ENCODE measurements at places on chromosomes 2 and 18. TPM values are rescaled to one million over a fixed set of nuclear protein-coding genes. Genes with fewer than 3 reads are reported as not detected.

Gene CCDC74B
- 0.61 TPM for total RNA-seq

Gene DSG4
- total RNA-seq = not detected

DNA sequence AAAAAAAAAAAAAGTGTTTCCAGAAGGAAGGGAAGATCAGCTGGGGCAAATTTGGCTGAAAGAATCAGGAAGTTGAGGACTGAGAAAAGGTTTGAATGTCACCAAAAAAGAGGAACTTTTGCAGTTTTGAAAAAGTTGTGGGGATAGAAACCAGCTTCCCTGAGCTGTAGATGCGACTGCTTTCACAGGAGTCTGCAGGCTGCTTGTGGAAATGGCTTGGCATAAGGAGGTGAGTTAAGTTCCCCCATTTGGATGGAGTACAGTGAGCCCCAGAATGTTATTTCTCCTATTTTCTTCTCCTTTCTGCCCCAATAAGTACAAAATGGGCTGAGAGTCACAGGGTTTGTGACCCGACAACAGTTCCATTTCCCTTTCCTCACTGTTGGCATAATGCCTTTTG lies 16.5 kb upstream of the ME2 start:
- no peak for DNase-seq

DNA sequence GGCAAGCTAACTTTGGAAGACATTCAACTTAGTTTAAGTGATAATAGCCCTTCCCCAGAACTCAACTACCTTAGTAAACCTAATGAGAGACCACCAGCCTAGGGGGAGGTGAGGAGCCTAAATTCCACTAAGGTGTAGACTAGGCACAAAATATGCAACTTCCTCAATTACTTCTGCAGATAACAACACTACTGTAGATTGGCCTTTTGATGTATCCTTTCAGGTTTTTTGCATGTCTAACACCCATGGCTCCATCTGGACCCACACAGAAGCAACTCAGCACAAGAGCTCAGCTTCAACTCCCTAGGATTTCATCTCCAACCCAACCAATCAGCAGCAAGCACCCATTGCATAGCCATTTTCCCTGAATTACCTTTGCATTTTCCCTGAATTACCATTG lies 353.3 kb downstream of the AKAIN1 start:
- no peak for DNase-seq

DNA sequence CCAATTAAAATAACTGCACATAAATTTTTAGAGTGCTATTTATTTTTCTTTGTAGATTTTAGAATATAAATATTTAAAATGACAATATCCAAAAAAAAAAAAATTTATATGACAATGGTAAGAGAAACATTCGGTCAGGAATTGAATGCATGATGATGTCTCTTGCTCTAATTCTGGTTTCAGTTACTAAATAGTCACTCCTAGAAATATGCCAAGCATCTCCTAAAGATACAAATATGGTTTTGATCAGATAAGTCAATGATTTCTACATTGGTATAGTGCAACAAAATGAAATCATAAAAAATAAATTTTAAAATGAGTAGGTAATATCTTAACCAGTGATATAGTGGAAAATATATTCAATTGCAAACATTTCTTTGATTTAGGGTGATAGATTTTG lies 95.9 kb upstream of the ACKR3 start:
- no peak for DNase-seq

DNA sequence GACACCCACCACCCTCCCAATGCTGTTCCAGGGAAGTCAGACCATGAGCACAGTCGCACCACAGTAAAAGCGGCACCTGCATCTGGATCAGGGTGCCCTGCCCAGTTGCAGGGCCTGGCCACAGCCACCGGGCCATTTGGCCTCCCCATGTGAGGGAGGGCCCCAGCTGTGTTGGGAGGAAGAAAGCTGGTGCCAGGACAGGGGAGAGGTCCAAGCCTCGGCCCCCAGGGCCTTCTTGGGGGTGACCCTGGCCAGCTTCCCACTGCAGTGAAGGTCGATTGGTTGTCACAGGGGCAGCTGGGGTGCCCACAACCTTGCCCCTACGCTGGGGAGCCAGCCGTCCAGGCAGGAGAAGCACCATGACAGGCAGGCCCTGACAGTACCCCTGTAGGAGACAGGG lies 183.2 kb upstream of the RAB6C start:
- no peak for DNase-seq

DNA sequence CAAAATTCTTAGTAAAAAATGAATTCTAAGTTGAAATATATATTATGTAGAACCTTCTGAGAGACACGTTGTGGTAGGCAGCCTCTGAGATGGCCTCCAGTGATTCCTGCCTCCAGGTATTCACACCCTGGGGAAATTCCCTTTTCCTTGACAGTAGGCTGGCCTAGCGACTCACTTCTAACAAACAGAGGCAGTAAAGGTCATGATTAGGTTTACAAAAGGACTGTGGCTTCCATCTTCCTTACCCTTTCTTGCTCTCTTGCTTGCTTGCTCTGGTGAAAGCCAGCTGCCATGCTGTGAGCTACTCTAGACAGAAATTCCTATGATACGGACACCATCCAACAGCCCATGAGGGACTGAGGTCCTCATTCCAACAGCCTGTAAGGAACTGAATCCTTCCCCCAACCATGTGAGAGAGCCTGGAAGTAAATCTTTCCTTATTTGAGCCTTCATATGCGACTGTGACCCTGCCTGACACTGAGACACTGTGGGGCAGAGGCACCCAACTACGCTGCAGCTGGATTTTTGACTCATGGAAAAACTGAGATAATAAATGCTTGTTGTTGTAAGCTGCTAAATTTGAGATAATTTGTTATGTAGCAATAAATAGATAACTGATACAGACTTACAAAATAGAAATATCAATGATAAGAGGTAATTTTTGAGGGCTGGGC lies 32.7 kb upstream of the SERTAD2 start:
- no peak for DNase-seq

Data from MCF 10A (cell line).